ENCODE measurements at places on chromosomes 2 and 18. TPM values are rescaled to one million over a fixed set of nuclear protein-coding genes. Genes with fewer than 3 reads are reported as not detected.

GRCh38 chr18:43642727-43643330, 365.5 kb upstream of the SYT4 start:
- no peak for DNase-seq

- DNase-seq: peak; percentile 6
Measured at GRCh38 chr2:189408294-189408693, 33.0 kb upstream of the WDR75 start.

- no peak for DNase-seq
Measured at GRCh38 chr18:31875301-31875700, 67.6 kb downstream of the TRAPPC8 start.

Gene FAM228A
- polyA plus RNA-seq: 0.13 TPM

DNA sequence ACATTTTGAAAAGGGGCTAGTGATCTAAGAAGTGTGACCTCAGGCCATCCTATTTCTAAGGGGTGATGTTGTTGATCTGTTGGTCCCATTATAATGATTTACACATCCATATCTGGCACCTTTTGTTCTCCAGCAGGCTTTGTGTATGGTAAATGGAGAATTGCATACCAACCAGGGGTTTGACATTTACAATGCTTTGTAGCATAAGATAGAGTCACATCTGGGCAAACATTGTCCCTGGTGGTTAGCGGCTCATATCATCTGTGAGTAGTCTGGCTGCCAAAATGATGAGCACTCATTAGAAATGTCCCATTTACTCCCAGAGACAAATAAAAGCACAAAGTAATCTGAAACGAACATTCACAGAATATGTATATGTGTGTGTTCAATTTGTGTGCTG, 1775.5 kb upstream of the CELF4 start:
- no peak for DNase-seq

- no peak for DNase-seq
Measured at GRCh38 chr18:75554176-75554575, 126.7 kb upstream of the SMIM21 start.

DNA sequence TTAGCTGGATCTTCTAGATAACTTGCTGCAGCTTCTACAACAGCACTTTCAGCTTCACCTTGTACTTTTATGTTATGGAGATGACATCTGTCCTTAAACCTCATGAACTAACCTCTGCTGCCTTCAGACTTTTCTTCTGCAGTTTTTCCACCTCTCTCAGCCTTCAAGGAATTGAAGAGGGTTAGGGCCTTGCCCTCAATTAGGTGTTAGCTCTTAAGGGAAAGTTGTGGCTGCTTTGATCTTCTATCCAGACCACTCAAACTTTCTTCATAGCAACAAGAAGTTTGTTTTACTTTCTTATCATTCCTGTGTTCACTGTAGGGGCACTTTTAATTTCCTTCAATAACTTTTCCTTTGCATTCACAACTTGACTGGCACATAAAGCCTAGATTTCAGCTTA, 52.3 kb downstream of the ARHGAP15 start:
- DNase-seq: no peak

Gene ITM2C
- polyA plus RNA-seq: 288 TPM

- peak; percentile 54 for DNase-seq
Measured at GRCh38 chr18:47215554-47216138, 35.8 kb downstream of the SKOR2 start.

DNA sequence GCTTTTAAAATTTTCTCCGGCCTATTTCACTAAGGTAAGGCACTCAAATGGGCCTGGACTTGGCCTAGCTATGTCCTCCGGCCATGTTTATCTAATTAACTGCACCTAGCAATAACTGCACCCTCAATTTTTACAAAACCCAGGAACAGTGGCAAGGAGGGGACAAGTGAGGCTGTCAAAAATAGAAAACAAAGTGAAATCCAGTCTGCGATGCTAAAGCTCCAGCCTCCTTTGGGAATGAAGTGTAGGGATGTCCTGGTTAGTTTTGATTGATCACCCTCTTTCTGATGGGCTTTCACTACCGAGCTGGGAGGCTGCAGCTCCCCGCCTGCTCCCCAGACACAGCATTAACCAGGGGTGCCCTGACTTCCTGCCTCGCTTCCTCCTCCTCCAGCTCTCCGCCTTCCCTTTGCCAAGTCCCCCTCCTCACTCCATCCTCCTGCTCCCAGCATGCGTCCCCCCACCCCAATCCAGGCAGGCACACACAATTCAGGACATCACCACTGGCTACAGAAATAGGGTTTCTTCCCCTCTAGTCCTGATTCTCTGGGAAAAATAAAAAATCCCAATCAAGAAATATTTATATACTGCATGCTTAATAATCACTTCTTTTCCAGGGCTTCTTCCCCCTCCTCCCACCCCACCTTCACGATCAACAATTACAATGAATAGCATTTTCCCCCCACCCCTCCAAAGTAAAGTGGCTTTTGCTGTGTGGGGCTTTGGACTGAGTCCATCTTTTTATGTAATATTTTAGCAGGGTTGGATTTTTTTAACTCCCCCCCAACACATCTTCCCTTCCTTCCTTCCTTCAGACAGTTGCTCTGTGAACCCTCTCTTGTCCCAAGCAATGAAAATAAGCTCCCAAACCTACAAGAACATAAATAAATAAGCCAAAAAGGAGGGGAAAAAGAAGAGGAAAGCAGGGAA, 3.3 kb upstream of the POU3F3 start:
- DNase-seq: no peak

Gene BABAM2
- 28.5 TPM for polyA plus RNA-seq

- no peak for DNase-seq
Measured at GRCh38 chr2:142533177-142533576, 344.3 kb upstream of the KYNU start.

GRCh38 chr18:48077291-48077690, 146.8 kb upstream of the SMAD2 start:
- DNase-seq: no peak

Gene GATA6
- polyA plus RNA-seq: not detected

GRCh38 chr2:13522917-13523821, 806.4 kb downstream of the TRIB2 start:
- no peak for DNase-seq

DNA sequence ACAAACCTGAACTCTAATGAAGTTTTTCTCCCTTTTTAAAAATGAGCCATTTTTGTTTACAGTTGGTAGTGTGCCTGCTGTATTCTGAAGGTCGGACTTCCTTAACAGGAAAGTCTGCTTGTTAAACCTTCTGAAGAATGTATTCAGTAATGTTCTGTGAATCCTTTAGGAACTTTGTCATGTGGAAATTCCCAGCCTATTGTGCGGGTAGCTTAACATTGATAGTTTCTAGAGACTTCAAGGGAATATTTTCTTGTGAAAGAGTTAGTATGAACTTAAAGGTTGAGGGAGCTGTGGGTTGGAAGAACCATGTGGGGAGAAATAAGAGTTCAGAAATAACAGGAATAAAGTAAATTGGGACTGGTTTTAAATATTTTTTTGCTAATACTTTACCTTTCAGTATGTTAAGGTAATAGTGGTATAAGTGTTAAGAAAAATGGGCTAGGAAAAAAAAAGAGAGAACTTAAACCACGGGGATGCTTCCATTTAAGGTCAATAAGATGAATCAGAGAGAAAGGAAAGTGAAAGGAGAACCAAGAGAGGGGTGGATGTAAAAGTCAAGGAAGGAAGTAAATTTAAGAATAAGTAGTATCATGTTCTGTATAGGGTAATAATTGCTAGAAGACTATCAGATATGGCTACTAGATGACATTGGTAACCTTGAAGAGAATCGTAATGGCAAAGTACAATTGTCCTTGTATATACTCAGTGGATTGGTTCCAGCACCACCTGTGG, 90.5 kb downstream of the PMS1 start:
- DNase-seq: no peak

Measured in SK-N-SH (cell line).